K562 (cell line): ENCODE measurements at places on chromosomes 13 and 19. TPM values are rescaled to one million over a fixed set of nuclear protein-coding genes. Genes with fewer than 3 reads are reported as not detected.
A peak's percentile ranks its signal among the peaks of the same experiment; 100 is the strongest.

GRCh38 chr13:38960175-38960574 is 30.5 kb downstream of the STOML3 start:
- no peaks in the 10 kb centered on the region for H3K27me3 ChIP-seq
- no peaks in the 10 kb centered on the region for H3K36me3 ChIP-seq
- H3K4me1 ChIP-seq = no peaks in the 10 kb centered on the region
- no peak for DNase-seq

GRCh38 chr19:18898081-18898606 is 2.2 kb upstream of the CERS1 start:
- no peaks in the 10 kb centered on the region for H3K27me3 ChIP-seq
- H3K27ac ChIP-seq = no peak overlapping the region
- no peak overlapping the region for H3K4me3 ChIP-seq
- H3K4me1 ChIP-seq = peaks cover 12% of the 10 kb centered on the region
- peaks cover 28% of the 10 kb centered on the region; the same call in 2 of the 3 replicates for H3K36me3 ChIP-seq

DNA sequence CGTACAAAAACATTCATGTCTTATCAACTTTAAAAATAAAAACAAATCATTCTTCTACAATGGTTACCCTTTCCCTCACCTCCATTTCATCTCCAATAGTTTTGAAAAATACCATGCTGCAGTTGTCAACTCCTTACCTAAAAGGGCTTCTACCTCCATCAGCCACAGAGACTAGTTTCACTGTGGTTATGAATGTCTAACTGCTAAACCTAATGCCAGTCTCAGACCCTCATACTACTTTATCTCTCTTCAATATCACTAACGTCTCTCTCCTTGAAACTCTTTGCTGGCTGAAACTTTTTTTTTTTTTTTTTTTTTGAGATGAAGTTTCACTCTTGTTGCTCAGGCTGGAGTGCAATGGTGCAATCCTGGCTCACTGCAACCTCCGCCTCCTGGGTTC is 27.1 kb downstream of the LNX2 start:
- H3K4me3 ChIP-seq = no peak overlapping the region
- no peak for DNase-seq
- no peaks in the 10 kb centered on the region for H3K36me3 ChIP-seq
- H3K27me3 ChIP-seq = no peaks in the 10 kb centered on the region
- H3K4me1 ChIP-seq = no peaks in the 10 kb centered on the region; the same call in 1 of the 2 replicates
- no peak overlapping the region for H3K27ac ChIP-seq

DNA sequence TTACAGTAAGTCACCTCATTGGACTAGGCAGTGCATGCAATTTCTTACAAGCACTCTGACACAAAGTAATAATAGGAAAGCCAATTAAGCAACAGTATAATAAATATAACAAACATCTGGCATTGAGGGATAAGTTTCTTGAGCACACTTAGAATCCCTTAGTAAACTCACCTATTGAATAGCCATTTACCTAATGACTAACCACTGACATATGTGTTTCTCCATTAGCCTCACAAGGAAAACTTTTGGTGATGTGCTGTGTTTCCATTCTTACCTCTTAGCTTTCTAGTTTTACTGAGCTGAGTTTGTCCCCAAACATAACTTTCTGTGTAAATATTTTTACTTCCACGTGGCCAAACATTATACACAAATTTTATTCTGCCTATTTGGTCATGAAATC is 47.4 kb upstream of the PCDH9 start:
- H3K4me1 ChIP-seq = no peaks in the 10 kb centered on the region
- DNase-seq = no peak
- H3K36me3 ChIP-seq = no peaks in the 10 kb centered on the region
- H3K4me3 ChIP-seq = no peak overlapping the region
- no peak overlapping the region for H3K27ac ChIP-seq
- H3K27me3 ChIP-seq = no peaks in the 10 kb centered on the region

KIR3DL2 gene
- not detected in 2 replicates for total RNA-seq

DNA sequence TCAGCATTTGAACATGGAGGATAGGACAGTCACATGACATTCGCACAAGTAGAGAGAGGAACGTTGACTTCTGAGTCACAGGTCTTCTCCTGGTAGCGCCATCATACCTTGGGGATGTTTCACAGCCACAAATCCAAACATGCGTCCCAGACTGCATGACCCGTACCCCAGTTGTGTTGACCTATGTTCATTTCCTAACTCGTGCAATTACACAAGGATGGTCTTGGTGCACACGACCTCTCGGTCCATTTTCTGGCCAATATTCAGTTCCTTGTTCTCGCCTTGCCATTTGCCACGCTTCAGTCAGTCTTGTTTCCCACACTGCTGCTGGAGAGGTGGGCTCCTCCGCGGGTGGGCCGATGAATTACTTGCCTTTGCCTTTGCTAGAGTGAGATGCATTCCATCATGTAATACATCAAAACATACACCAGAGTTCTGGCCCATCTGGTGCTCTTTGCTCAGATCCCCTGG is 87.3 kb downstream of the COL4A2 start:
- no peak overlapping the region for H3K4me3 ChIP-seq
- H3K36me3 ChIP-seq = no peaks in the 10 kb centered on the region
- no peak overlapping the region for H3K27ac ChIP-seq
- no peaks in the 10 kb centered on the region for H3K4me1 ChIP-seq
- DNase-seq = no peak

DNA sequence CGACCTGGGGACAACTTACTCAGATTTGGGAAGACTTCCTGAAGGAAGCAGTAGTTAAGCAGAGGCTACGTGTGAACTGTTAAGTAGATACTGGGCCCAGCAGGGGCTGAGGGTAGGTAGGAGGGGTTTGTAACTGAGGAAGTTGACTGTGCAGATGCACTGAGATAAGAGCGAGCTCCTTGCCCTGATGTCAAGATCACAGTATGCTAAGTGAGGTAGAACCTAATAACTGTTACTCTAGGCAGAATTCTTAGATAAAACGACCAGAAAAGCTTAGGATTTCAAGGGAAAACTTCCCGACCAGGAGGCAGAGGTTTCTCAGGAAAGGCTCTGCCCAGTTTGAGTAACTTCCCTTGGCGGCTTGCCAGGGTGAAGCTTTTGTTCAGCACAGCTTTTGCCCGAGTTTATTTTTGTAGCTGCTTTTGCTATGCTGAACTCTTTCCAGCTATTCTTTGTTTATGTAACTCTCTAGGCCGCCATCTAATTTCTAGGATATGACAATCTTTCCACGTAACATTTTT is 632.1 kb downstream of the DIAPH3 start:
- peak; percentile 56 for DNase-seq
- H3K27ac ChIP-seq = peak overlapping the region; percentile 78
- no peaks in the 10 kb centered on the region for H3K36me3 ChIP-seq
- H3K4me3 ChIP-seq = no peak overlapping the region
- no peaks in the 10 kb centered on the region for H3K27me3 ChIP-seq

DNA sequence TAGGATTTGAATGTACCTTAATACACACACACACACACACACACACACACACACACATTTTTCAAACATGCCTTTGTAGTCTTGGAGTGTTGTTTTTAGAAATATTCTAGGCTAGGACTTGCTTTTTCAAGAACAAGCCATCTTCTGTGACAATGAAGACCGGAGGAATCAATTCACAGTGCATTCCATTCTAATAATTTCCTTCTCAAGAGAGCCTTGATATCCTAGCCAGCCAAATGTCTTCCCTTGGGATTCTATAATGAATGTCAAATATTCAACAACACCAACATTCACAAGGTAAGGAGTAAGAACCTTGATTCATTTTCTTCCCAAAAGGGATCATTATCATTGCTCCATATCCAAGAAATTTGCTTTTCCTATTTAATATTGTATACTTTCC is 180.3 kb downstream of the SLITRK1 start:
- no peak overlapping the region for H3K4me3 ChIP-seq
- no peak for DNase-seq
- no peaks in the 10 kb centered on the region for H3K36me3 ChIP-seq
- no peaks in the 10 kb centered on the region for H3K4me1 ChIP-seq
